ENCODE measurements at places on chromosomes 5 and 9.

DNA sequence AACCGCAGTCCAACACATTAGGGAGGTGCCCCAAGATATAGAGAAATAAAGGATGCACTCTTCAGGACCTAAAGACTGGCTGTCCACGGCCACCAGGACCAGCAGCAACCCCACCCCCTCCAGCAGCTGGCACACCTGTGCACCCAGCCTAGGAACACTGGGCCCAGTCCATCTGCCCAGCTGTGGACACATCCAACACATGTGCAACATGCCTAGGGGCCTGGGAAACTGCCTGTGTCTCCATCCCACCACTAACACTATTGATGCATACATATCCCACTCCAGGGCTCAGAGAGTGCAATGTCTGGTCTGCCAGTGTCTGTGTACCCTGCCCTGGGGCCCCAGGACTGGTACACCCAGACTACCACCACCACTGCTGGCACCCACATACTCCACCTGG lies 1781.3 kb downstream of the MAT2B start:
- DNase-seq = no peak

- DNase-seq = no peak
These were observed 386.1 kb downstream of the ACTL7B start for GRCh38 chr9:108469654-108470053.

DNA sequence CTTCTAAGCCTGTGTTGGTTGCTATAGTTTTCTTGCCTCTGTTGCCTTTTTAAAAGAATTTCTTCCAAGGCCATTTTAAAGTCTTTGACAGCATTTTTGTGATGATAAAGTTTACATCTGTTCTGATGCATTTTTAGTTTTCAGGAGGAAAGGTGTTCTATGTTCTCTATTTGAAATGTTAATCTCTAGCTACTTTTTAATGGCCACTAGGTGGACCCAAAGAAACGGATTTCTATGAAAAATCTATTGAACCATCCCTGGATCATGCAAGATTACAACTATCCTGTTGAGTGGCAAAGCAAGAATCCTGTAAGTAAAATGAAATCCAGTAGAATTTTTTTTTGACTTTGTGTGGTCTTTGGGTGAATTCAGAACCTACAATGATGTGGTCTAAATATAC lies 60.2 kb downstream of the MELK start:
- peak; percentile 56 for DNase-seq

DNA sequence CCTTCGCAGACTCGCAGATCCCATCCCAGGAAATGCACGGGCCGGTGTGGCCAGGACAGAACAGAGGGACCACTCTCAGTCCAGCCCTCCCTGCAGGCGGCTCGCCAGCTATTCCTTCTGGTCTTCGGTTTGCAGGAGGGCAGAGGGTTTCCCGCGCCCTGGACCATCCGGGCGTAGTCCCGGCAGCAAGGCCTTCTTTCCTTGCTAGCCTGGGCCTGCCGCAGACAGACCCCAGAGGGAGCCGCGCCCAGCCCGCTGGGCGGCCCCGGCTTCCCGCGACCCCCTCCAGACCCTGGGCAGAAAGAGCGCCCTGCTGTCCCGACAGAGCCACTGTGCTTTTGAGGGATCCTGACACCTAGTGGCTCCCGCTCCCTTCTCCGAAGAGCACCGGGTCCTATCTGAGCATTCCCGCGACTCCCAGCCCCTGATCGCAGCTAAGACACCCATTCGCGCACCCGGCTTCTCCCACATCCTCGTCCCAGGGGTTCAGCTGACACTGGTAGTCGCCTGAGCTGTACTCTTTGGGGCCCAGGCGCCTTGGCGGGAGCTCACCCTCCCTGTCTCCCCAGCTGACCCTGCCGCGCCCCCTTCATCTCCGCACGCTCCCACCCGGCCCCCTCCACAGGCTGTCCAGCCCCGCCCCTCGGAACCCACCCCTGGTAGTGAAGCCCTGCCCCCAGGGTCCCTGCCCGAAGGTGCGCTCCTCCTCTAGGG lies 1.1 kb downstream of the CFAP90 start:
- DNase-seq = no peak

GRCh38 chr5:65292196-65292595 lies 189.5 kb downstream of the ADAMTS6 start:
- DNase-seq = no peak

- no peak for DNase-seq
These were observed 255.5 kb downstream of the MAN2A1 start for GRCh38 chr5:109945097-109945678.

DNA sequence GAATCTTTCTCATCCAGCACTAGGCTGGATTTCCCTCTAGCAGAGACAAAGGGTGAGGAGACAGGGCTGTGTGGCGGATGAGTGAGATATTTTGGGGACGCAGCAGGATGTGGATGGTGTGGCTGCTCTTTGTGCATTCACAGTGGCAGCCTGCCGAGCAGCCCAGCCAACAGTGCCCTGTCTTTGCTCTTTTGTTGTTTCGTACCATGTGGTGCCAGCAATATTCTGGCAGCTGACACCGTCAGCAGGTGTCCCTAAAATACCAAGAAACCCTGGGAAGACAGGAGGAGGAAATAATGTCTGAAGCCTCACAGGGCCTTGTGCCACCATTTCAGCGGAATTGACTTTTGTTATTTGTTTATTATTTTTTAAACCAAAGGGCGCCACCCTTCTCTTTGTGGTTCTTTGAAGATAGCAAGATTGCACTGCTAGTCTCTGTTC lies 141.4 kb downstream of the CCDC192 start:
- DNase-seq = peak; percentile 36

DNA sequence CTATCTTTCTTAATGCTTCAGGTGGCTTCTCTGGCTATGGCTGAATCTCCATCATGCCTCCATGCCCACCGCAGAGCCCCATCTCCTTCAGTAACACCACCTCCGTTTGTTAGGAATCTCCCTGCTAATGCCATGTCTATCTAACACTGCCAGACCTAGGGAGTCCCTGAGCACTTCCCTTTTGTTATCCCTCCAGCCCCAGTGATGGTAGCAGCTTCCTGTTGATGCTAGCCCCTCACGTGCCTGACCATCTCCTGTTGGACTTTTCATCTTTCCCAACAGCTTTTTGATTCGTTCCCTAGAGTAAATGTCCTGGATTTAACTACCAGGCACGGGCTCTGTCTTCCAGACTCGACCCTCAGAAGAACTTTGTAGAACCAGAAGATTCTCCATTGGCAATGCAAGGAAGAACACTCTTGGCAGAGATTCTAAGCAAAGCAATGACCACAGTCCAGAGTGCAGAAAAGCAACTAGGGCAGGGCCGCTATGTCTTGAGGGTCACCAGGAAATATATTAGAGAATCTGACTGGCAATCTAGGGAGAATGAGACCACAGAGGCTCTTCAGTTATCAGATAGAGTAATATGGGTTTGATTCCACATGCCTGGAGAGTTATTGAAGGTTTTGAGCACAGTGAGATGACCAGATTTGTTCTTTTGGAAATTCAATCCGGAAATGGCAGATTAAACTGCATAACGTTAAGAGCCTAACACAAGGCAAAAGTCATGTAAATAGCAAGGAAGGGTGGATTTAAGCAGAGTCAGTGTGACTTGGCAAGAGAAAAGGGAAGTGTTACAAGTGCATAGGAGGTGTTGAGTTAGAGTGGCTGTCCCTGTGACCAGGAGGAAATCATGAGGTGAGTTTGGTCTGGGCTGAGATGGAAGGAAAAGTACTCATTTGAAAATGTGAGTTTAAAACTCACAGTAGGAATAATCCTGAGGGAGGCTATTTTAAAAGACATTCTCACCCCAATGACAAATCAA lies 555.2 kb downstream of the ACTL7B start:
- no peak for DNase-seq

DNA sequence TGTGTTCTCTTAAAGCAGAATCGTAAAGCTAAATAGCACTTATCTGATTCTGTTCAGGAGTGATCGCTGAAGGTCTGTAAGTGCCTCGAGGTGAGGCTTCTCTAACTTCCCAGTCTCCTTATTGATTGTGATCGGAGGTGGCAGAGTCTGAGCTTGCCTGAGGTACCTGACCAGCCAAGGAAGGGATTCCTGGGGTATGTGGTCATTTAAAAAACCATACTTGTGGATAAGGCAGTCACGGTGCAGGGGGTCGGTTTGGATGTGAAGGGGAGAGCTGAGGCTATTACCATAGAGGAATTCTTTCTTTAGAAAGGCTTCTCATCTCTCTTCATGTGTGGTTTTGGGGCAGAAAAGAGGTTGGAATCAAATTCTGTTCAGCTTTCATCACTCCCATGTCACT lies 193.7 kb downstream of the TLE4 start:
- DNase-seq = no peak

Measured in hippocampal formation (tissue), 2 donors.